HTR-8/SVneo (cell line): ENCODE measurements at places on chromosomes 13 and 19.

DNA sequence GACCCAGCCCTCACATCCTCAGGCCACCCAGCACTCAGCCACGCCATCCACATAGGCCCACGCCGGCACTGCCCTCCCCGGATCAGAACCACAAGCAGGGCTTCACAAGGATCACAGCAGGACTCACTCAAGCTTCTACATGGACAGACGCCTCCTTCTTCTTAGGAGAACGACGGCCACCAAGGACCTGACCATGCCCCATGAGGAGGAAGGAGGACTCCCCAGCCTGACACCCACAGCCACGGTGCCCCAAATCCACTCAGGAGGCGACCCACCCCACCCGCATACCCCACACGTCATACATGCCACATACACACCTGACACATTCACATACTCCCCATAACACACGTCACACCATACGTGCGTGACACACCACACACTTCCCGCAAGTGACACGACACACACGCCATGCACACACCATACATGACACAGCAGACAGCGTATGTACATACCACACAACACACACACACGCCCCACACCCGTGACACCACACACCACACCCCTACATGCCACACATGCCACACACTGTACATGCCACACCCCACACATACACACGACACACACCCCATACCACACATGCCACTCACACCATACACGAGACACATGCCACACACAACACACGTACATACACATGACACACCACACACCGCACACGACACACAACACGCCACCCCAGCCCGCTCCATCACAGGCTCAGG lies 50.4 kb downstream of the MLLT1 start:
- no peak for DNase-seq

DNA sequence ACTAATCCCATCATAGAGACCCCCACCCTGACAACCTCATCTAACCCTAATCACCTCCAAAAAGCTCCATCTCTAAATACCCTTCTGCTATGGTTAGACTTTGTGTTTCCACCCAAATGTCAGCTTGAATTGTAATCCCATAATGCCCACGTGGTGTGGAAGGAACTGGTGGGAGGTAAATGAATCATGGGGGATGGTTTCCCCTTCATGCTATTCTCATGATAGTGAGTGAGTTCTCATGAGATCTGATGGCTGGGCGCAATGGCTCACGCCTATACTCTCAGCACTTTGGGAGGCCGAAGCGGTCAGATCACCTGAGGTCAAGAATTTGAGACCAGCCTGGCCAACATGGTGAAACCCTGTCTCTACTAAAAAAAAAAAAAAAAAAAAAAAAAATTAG lies 2.6 kb downstream of the VMAC start:
- no peak for DNase-seq

- peak; percentile 49 for DNase-seq
Measured at GRCh38 chr13:37869756-37870488, at the start of gene TRPC4. Gene TRPC4, minus strand, starts transcription at chr13:37869772. Its CDS starts 86,439 bp downstream, at chr13:37783333.

GRCh38 chr13:113209759-113210421 lies 477 bp downstream of the CUL4A start:
- no peak for DNase-seq

GRCh38 chr13:24074678-24075077 lies 85.8 kb upstream of the SPATA13 start:
- DNase-seq = no peak

DNA sequence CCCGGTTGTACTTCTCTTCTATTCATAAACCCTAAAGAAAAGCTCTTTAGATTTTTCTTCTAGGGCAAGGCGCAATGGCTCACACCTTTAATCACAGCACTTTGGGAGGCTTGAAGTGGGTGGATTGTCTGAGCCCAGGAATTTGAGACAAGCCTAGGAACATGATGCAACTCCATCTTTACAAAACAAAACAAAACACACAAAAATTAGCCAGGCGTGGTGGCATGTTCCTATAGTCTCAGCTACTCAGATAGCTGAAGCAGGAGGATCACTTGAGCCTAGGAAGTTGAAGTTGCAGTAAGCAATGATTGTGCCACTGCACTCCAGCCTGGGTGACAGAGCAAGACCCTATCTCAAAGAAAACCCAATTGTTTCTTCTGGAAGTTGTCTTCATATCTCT lies 240.3 kb downstream of the SHISA2 start:
- DNase-seq = no peak

DNA sequence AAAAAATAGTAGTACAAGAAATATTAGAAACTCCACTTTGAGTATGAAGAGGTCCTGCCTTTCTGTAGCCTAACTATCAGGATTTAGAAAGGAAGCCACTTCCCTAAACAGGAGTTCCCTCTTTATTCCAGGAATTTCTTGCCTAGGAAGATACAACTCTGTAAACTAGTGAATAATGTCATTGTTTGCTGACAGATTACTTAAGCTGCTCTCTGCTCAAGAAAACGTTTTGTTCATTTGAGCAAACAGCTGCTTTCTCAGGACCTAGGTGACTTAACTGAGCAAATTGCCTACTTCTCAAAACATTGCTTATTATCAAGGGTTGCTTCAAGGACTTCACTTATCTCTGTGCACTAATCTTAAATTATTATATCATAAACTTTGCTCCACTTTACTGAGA lies 1419.4 kb upstream of the SLC10A2 start:
- DNase-seq = no peak

- no peak for DNase-seq
Measured at GRCh38 chr13:76965759-76966421, 17.6 kb downstream of the ACOD1 start.

- no peak for DNase-seq
Measured at GRCh38 chr13:78601874-78602560, 1.3 kb downstream of the POU4F1 start.

- DNase-seq = no peak
Measured at GRCh38 chr13:67577361-67577760, 347.2 kb upstream of the PCDH9 start.

DNA sequence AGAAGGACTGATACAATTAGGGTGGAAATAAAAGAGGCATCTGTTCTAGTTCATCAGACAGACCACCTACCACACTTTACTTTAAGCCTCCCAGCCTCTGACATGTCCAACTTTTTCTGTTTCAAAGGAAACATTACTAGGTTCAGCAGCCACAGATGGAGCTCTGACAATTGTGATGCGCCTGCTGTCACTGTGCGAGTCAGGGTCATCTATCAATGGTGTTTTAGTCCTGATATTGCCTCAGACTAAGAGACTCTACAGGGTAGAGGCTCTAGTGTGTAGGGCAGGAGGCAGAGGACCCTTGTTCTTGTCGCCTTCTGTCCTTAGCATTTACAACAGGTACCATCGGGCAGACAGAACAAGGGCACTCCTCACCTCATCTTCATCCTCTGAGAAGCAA lies 685.0 kb upstream of the SGCG start:
- DNase-seq = no peak

- DNase-seq = no peak
Measured at GRCh38 chr13:28636069-28636468, 22.9 kb upstream of the POMP start.

GRCh38 chr13:110261166-110262081 lies 45.5 kb downstream of the COL4A1 start:
- DNase-seq = no peak

DNA sequence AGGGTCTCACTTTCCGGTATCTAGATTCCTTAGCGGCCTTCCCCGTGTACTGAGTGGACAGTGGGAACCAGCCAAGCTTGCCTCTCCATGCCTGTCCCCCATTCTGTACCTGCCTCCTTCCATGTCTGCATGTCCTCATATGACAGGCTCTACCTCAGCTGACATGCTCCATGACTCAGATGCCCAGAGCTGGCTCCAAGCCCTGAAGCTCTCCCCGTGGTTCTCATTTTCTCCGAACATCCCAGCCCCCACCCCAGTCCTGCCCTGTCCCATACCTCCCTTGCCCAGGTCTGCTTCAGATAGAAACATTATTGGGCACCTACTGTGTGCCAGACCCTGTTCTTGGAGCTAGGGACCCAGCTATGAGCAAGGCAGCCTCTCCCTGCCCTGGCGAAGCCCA lies 17.1 kb upstream of the SHFL start:
- DNase-seq = no peak

DNA sequence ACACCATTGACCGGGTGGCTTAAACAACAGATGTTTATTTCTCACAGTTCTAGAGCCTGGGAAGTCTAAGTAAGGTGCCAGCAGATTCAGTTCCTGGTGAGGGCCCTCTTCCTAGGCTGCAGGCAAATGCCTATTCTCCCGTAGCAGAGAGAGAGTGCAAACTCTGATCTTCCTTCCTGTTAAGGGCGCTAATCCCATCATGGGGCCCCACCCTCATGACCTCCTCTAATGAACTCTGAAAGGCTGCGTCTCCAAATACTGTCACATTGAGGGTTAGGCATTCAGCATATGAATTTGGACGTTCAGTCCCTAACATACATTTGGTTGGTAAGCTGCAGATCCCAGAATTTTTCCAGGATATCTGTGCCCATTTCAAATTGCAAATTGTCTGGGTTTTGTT lies 128.8 kb downstream of the GGACT start:
- no peak for DNase-seq

- no peak for DNase-seq
Measured at GRCh38 chr13:97327086-97327485, 105.0 kb downstream of the MBNL2 start.

DNA sequence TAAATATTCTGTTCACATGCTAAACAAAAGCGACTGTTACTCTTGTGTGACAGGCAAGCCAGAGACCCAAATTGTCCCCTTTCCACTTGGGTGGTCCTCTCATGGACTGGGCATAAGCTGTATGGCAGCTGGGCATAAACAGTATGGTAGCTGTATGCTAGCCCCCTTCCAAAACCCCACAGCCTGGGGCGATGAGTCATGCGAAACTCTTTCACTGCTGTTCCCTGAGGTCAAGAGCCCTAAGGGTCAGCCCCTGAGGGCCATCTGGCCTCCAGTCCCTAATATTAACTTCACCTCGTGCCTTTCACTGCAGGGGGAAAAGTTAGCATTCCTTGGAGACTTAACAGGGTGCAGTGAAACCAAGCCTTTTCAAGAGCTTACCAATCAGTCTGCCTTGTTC lies 45.6 kb upstream of the ZNF562 start:
- DNase-seq = no peak

DNA sequence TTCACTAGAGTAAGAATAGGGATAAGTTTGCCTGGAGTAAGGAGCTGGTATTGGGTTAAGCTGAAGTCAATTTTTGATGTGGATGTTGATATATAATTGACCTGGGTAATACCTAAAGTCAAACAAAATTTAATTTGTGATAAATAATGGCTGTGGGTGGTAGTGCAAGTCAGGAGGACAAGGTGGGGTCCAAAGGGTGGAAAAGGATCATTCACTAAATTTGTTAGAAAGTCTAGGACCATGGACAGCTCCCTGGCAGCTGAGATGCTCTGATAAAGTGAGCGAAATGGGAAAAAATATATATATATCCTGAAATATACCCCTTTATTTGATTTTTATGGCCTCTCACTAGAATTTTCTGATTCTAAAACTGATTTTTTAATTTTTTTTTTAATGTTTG lies 463.5 kb downstream of the GPC6 start:
- DNase-seq = no peak

DNA sequence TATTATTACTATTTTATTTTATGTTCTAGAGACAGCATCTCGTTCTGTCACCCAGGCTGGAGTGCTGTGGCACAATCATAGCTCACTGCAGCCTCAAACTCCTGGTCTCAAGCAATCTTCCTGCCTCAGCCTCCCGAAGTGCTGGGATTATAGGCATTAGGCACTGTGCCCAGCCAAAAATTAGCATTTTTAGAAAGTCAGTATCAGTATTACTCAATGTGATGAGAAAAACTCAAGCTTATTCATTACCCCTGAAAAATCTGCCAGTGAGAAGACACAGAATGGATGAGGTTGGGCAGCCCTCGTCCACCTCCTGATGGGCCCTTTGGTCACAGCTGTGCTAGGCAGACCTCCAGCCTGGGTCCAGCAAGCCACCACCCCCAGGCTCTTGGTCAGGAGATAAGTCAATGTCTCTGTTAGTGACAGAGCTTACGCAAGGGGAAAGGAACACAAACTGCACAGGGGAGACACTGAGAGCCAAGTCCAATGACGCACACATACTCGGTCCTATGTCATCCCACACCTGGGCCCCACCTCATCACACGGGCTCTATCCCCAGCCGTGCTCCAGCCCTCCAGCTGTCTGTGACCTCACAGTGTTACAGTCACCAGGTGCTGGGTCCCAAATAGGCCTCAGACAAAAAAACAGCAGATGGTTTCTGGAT lies 19.8 kb downstream of the PEPD start:
- no peak for DNase-seq

DNA sequence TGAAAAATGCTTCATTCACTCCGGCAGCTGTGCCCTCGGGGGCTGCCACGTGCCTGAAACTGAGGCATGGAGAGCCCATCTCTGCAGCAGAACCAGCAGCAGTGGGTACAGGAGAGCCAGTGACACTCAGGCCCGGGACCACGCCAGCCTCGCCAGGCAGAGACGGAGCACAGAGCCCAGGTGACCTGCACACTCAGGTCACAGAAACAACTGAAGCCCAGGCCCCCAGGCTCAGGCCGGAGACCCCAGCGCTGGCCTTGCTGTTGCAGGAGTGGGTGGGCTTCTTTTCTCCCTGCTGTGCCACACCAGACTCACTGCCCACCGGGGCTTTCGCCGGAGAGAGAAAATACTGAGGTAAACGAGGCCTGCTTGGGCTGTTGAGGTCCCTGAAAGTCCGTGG lies 117.3 kb downstream of the SOX1 start:
- no peak for DNase-seq

- peak; percentile 77 for DNase-seq
Measured at GRCh38 chr19:14434543-14435319, 1.6 kb downstream of the PKN1 start.
